ENCODE measurements at places on chromosomes 2 and 18.

DNA sequence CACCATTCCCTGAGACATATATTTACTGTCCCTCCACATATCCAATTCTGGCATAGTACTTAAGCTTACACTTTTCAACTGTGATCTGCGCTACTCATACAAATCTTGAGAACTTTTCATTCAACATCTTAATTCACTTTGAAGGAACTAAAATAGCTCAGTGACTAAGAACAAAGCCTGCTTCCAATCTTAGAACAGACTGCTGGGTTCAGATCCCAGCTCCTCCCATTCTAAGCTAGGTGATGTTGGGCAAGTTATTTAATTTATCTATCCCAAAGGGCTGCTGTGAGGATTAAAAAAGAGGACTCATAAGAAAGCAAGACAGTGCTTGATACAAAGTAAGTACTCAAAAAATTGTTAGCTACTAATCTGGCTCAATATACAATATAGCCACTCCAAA is 57.9 kb downstream of the UGP2 start:
- H3K4me1 ChIP-seq: peaks cover 6% of the 10 kb centered on the region
- no peak overlapping the region for H3K27ac ChIP-seq
- H3K27me3 ChIP-seq: no peaks in the 10 kb centered on the region
- H3K36me3 ChIP-seq: peaks cover 68% of the 10 kb centered on the region

- no peaks in the 10 kb centered on the region for H3K4me1 ChIP-seq
- H3K36me3 ChIP-seq: peaks cover 16% of the 10 kb centered on the region
- H3K27ac ChIP-seq: no peak overlapping the region
- DNase-seq: no peak
Observed at GRCh38 chr18:9285604-9286003, 49.0 kb upstream of the TWSG1 start.

DNA sequence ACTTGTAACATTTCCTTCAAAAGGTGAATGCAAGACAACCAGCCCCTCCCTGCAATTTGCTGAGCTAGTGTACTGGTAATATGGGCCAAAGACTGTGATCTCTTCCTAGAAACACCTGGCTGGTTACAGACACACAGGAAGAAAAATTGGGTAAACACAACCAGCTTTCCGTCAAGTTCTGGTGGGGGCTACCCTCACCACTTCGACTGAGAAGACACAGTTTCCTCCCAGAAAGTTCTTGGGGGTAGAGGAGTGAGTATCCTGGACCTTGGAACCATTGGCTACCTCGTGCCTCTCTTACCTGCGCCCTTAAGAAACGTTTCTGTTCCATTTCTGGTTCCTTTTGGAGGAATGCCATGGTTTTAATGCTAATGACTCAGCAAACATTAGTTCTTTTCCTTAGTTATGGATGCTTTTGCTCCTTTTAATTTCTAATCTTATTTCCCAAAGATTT is 120.9 kb upstream of the DLX2 start:
- peaks cover 86% of the 10 kb centered on the region for H3K4me1 ChIP-seq
- no peak overlapping the region for H3K4me3 ChIP-seq
- H3K27ac ChIP-seq: peak overlapping the region; percentile 86
- H3K36me3 ChIP-seq: peaks cover 9% of the 10 kb centered on the region
- peak; percentile 50 for DNase-seq

- H3K36me3 ChIP-seq: no peaks in the 10 kb centered on the region
- no peak overlapping the region for H3K4me3 ChIP-seq
- no peak for DNase-seq
- no peak overlapping the region for H3K27ac ChIP-seq
- H3K27me3 ChIP-seq: no peaks in the 10 kb centered on the region
- H3K4me1 ChIP-seq: peaks cover 5% of the 10 kb centered on the region
Observed at GRCh38 chr2:238369591-238370040, 49.3 kb downstream of the TRAF3IP1 start.

- DNase-seq: no peak
- H3K27ac ChIP-seq: no peak overlapping the region
- no peaks in the 10 kb centered on the region for H3K4me1 ChIP-seq
- H3K4me3 ChIP-seq: no peak overlapping the region
- no peaks in the 10 kb centered on the region for H3K27me3 ChIP-seq
- H3K36me3 ChIP-seq: no peaks in the 10 kb centered on the region
Observed at GRCh38 chr2:180412219-180412618, 405.1 kb upstream of the CWC22 start.

- no peak for DNase-seq
- H3K27me3 ChIP-seq: peaks cover 5% of the 10 kb centered on the region
- no peak overlapping the region for H3K27ac ChIP-seq
- H3K4me3 ChIP-seq: no peak overlapping the region
- H3K36me3 ChIP-seq: no peaks in the 10 kb centered on the region
Observed at GRCh38 chr2:118968961-118969733, 27.2 kb downstream of the MARCO start.

DNA sequence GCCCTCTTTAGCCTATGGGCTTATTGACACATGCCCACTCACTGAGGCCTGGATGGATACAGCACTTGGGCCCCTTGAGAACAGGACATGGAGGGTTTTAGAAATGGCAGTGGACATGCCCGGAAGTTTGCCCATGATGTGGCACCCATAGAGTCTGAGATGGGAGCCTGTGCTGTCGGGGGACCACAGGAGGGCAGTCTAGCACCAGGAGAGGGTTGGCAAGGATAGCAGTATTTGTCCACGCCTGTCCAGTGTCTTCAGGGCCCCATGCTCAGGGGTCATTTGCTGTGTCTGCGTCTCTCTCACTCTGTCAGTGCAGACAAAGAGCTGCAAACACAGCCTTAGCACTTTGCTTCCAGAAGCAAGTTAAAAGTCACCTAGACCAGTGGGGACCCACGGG is 48.7 kb downstream of the IL1RL2 start:
- peak; percentile 56 for DNase-seq
- no peak overlapping the region for H3K4me3 ChIP-seq
- H3K36me3 ChIP-seq: peaks cover 2% of the 10 kb centered on the region
- H3K4me1 ChIP-seq: peaks cover 37% of the 10 kb centered on the region

- no peak overlapping the region for H3K4me3 ChIP-seq
- H3K4me1 ChIP-seq: peaks cover 7% of the 10 kb centered on the region
- H3K36me3 ChIP-seq: no peaks in the 10 kb centered on the region
- peaks cover 4% of the 10 kb centered on the region for H3K27me3 ChIP-seq
Observed at GRCh38 chr2:147636238-147636882, 208.5 kb upstream of the ACVR2A start.

DNA sequence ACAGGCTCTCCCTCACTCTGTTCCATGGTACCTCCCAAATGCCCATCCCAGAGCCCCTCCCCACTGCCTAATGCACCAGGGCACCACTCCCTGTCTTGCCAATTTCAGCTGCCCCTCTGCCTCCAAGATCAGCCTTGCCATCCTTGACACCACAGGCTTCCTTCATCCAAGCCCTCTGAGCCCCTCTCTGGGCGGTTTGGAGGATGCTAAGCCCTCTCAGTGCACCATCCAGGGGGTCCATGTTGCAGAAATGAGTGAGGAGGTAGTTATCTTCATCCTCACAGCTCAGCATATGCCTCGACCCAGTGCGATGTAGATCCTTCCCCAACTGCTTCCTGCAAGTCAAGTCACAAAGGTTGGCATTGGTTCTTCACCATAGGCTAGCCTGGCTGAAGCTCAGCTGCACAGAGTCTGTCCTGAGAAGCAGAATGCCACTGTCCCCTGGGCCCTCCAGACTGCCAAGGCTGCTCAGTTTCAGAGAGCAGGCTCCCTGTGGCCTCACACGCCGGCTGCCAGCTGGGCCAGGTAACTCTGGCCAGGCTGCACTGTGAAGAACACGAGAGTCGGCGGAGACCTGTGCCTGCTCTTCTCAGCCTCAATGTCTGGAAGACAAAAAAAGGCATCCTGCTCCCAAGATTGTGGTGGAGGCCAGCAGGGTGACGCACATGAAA is 9.9 kb upstream of the MAP3K2 start:
- H3K36me3 ChIP-seq: peaks cover 2% of the 10 kb centered on the region
- H3K4me1 ChIP-seq: peaks cover 10% of the 10 kb centered on the region
- DNase-seq: no peak
- H3K27me3 ChIP-seq: peaks cover 25% of the 10 kb centered on the region

- H3K36me3 ChIP-seq: peaks cover 13% of the 10 kb centered on the region
- no peaks in the 10 kb centered on the region for H3K27me3 ChIP-seq
- peak overlapping the region; percentile 87 for H3K4me3 ChIP-seq
- H3K4me1 ChIP-seq: peaks cover 30% of the 10 kb centered on the region
Observed at GRCh38 chr2:64143169-64144056, 807 bp downstream of the PELI1 start.

- H3K27me3 ChIP-seq: peaks cover 3% of the 10 kb centered on the region
- DNase-seq: no peak
Observed at GRCh38 chr2:165720511-165720910, 73.5 kb downstream of the GALNT3 start.

DNA sequence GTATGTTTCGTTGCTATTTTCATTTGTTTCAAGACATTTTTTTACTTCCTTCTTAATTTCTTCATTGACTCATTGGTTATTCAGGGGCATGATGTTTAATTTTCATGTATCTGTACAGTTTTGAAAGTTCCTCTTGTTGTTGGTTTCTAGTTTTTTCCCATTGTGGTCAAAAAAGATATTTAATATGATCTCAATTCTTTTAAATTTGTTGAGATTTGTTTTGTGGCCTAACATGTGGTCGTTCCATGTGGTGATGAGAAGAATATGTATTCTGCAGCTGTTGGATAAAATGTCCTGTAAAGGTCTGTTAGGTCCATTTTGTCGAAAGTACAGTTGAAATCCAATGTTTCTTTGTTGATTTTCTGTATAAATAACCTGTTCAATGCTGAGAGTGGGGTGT is 110.3 kb upstream of the MAP4K4 start:
- H3K36me3 ChIP-seq: peaks cover 10% of the 10 kb centered on the region
- H3K27ac ChIP-seq: no peak overlapping the region
- no peak for DNase-seq
- no peaks in the 10 kb centered on the region for H3K4me1 ChIP-seq
- no peak overlapping the region for H3K4me3 ChIP-seq

- no peak overlapping the region for H3K27ac ChIP-seq
- no peak for DNase-seq
- no peaks in the 10 kb centered on the region for H3K36me3 ChIP-seq
- no peak overlapping the region for H3K4me3 ChIP-seq
- H3K27me3 ChIP-seq: no peaks in the 10 kb centered on the region
Observed at GRCh38 chr2:71793926-71794325, 340.6 kb downstream of the DYSF start.

- H3K4me3 ChIP-seq: no peak overlapping the region
- peaks cover 29% of the 10 kb centered on the region for H3K27me3 ChIP-seq
- H3K36me3 ChIP-seq: no peaks in the 10 kb centered on the region
Observed at GRCh38 chr18:8795586-8796325, 90.4 kb downstream of the MTCL1 start.

DNA sequence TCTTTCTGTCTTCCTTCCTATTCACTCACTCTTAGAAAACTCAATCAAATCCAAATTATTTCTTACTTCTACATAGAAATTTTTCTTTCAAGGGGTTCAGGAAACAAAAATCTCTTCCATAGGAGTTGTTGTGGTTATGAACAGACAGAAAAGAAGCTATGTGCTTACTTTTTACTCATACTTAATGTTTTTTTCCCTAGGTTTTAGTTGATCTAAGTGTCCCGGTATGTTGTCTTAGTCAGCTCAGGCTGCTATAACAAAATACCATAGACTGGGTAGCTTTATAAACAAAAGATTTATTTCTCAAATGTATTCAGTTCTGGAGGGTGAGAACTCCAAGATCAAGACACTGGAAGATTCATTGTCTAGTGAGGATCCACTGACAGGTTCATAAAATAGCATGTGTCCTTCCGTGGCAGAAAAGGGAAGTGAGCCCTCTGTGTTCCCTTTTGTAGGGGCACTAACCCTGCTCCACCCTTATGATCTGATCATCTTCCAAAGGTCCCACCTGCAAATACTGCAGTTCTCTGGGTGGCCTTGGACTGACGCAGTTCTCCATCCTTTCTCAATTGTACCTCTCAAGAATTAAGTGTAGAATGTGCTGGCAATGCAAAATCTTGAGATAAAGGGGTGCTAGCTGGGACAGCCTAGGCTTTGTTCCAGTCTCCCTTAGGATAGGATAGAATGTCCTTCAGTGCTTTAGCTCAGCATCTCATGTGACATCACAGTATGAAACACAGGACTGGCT is 14.4 kb upstream of the VRK2 start:
- H3K4me1 ChIP-seq: no peaks in the 10 kb centered on the region
- DNase-seq: no peak
- H3K27me3 ChIP-seq: no peaks in the 10 kb centered on the region
- no peak overlapping the region for H3K27ac ChIP-seq
- no peaks in the 10 kb centered on the region for H3K36me3 ChIP-seq

DNA sequence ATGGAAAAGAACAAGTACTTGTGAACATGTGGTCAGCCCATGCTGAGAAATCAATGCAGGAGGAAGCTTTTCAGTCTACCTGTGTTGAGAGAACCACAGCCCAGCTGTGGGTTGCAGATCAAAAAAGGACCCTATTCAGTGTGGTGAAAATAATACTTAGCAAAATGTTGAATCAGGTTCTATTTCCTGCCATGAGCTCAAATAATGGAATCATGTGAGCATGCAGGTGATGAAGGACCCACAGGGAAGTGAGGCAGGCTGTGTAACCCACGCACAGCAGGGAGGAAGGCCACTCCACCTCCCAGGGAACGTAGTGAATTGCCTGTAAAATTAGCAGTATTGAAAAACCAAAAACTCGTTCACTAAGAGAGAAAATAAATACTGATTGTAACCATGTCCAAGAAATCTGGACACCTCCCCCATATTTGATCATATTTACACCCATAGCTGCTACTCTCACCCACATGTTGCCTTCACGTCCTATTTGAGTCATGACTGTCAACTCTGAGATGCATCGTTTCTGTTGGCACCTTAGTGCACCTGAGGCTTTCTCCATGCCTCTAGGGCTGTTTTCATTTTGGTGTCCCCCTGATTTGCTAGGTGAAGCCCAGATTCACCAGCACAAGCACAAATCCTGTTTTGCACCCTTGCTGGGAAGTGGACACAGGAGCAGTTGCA is 20.5 kb upstream of the BCL2L11 start:
- no peaks in the 10 kb centered on the region for H3K36me3 ChIP-seq
- H3K27me3 ChIP-seq: peaks cover 44% of the 10 kb centered on the region
- H3K4me3 ChIP-seq: no peak overlapping the region
- H3K27ac ChIP-seq: no peak overlapping the region

DNA sequence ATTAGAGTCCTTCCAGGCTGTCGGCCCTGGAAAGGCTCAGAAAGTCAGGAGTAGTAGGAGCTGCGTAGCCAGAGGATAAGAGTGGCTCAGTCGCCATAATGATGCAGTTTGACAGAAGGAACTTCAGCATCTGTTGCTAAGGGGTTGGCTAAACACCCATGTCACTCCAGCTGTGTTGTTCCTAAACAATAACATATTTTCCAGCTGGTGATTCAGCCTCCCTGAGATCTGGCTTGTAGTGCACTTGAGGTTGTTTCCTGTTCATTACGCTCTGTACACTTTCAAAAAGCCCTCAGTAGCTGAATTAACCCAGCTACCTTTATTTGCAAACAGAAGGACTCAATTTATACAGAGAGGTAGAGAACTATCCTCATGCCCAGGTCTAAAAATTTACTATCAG is 39.7 kb upstream of the EPAS1 start:
- H3K4me1 ChIP-seq: no peaks in the 10 kb centered on the region
- no peaks in the 10 kb centered on the region for H3K36me3 ChIP-seq
- H3K27ac ChIP-seq: no peak overlapping the region
- no peak for DNase-seq
- no peak overlapping the region for H3K4me3 ChIP-seq
- peaks cover 19% of the 10 kb centered on the region for H3K27me3 ChIP-seq

DNA sequence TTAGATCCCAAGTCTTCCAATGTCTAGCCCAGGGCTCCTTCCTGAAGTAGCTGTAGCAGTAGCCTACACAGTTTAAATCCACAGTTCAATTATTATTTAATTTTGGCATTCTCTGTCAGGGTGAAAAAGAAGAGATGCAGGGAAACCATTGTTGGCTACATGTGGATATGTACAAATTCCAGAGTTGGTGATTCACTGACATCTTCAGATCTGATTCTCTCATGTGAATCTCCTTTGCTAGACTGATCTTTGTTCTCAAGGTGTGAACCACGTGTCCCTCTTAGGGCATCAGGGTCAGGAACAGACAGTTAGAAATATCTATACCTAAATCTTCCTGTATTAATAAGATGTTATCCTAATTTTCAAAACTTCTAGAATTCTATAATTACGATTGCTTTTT is 36.7 kb downstream of the ADCYAP1 start:
- no peaks in the 10 kb centered on the region for H3K36me3 ChIP-seq
- no peak for DNase-seq
- no peak overlapping the region for H3K27ac ChIP-seq
